ENCODE measurements at places on chromosomes 13 and 19. TPM values are rescaled to one million over a fixed set of nuclear protein-coding genes. Genes with fewer than 3 reads are reported as not detected.
A peak's percentile ranks its signal among the peaks of the same experiment; 100 is the strongest.

DNA sequence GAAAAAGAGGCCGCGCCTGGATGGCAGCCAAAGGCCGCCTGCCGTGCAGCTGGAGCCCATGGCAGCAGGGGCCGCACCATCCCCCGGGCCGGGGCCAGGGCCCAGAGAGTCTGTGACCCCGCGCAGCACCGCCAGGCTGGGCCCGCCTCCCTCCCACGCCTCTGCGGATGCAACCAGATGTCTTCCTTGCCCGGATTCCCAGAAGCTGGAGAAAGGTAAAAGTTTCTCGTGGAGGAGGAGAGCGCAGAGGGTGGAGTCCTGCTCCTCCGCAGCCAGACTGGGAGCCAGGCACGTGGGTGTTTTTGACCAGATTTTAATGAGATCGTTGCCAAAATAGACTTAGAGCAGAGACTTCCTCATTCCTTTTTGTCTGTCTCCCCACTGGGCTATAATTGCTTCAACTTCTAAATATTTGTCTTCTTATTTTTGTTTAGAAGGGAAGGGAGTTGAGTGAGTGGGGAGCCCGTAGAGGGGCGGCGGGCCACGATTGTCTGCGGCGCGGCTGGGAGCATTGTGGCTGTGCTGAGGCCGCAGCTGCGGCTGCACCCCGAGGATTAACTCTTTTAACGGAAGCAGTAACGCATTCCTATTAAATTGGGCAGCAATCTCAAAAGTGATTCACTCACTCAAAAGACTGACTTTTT is 22.8 kb upstream of the NDUFS7 start:
- DNase-seq: no peak

DNA sequence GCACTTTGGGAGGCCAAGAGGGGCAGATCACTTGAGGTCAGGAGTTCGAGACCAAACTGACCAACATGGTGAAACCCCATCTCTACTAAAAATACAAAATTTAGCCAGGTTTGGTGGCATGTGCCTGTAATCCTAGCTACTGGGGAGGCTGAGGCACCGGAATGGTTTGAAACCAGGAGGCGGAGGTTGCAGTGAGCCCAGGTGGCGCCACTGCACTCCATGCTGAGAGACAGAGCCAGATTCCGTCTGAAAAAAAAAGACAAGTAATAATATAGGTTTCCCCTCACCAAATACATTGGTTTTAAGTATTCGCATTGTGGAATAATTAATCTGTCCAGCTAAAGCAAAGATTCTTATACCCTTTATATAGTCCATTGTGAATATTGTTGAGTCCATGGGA is 1544.6 kb downstream of the OLFM4 start:
- DNase-seq: no peak

GRCh38 chr19:11373166-11373884 is 1.1 kb upstream of the SWSAP1 start:
- no peak for DNase-seq

GRCh38 chr19:56838909-56839651 is 1.4 kb downstream of the PEG3 start:
- DNase-seq: peak; percentile 88

Gene CBLC
- polyA plus RNA-seq: 6.5 TPM

- DNase-seq: no peak
Measured at GRCh38 chr13:21852043-21852442, 181.2 kb downstream of the FGF9 start.

Data from left renal cortex interstitium (tissue), 4 donors.